Stimulated activated CD8-positive, alpha-beta memory T cell treated with anti-CD3 and anti-CD28 coated beads, Interleukin-4, amount 100 ng/mL, for 4 hours (primary cell): ENCODE measurements at places on chromosomes 1 and 21.

GRCh38 chr21:36656138-36656537 is 42.8 kb upstream of the SIM2 start:
- no peak for DNase-seq

DNA sequence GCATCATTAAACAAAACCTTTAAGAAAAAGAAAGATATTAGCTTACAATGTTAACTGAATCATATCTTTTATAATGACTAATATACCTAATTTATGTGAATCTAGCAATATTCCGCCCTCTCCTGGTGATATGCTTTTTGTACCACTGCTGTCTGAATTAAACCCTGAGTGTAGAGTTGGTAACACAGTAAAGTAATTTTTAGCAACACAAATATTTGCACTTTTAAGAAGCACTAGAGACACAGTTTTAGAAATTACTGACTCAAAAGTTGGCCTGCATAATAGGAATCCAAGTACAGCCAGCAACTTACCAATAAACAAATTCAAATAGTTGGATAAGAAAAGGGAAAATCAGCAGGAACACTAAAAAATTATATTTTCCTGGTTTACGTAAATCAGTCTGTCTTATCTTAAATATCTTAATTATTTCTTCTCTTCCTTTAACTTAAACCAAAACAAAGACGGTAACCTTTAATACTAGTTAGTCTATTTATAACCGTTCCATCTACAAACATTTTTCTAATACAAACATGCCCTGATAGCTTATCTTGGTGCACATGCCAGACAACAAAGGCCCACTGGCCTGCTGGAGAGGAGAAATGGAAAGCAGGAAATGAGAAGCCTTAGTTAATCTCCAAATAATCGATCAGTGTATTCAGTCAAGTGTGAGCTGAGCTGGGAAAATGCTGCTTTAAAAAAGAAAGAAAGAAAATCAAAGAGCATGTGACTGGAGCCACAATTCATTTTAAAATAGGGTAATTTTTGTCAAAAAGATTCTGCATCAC is 246.0 kb downstream of the RERE start:
- no peak for DNase-seq

GRCh38 chr1:159092036-159092760 is 15.6 kb upstream of the AIM2 start:
- DNase-seq: no peak

DNA sequence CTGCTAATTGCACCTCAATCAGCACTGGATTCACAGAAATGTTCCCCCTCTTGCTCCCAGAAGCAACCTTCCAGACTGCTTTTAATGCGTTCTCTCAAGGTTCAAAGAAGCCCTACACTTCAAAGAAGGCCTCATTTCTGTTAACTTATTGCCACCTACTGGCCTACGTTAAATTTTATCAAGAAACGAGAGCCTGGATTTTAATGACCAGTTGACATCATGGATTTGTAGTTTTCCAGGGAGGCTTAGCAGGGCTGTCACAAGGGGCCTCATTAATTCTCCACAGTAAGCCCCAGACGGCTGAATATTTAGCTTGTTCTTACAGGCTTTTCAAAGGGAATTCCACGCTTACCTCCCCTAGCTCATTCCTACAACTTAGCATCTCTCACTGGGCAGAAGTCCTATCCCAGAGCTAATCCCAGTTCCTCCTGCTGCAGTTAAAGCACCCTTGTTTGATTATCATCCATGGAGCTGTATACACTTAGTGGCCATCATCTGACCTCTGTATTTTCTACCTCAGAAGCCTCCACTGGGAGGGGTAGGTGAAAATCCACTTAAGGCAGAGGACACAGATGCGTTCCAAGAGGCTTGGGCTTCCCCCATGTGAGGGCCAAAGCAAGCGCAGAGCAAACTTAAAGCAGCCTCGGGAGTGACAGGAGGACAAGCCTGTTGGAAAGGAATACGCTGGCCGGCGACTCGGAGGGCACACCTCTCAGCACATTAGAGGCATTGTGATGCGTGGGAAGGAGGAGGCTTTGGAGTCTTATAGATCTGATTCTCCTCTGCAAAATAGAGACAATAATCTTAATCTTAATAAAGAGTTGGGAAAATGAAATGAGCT is 32.2 kb upstream of the CYP4X1 start:
- no peak for DNase-seq

DNA sequence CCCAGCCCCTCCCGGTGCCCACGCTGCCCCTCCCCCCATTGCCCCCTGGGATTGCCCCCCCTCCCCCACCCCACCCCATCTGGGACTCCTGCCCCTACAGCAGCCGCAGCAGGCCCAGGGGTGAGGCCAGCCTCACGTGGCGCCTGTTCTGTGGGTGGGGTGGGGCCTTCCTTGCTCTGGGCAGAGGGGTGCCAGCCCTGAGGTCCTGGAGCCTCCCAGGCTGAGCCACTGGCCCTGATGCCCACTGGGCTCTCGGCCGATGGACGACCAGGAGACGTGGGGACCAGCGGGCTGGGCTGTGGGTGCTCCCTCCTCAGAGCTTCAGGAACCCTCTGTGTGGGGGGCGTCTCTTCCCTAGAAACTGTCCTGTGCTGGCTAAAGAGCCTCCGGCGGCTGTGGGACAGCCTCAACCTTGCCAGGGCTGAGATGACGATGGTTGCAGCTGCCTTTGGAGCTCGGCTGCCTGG is 5.8 kb upstream of the C1orf159 start:
- DNase-seq: no peak

GRCh38 chr1:25163986-25164385 is 68.3 kb downstream of the SYF2 start:
- no peak for DNase-seq

- no peak for DNase-seq
Observed at GRCh38 chr1:27526569-27527222, 36.7 kb upstream of the WASF2 start.

- no peak for DNase-seq
Observed at GRCh38 chr1:232421143-232421796, 208.7 kb downstream of the SIPA1L2 start.

DNA sequence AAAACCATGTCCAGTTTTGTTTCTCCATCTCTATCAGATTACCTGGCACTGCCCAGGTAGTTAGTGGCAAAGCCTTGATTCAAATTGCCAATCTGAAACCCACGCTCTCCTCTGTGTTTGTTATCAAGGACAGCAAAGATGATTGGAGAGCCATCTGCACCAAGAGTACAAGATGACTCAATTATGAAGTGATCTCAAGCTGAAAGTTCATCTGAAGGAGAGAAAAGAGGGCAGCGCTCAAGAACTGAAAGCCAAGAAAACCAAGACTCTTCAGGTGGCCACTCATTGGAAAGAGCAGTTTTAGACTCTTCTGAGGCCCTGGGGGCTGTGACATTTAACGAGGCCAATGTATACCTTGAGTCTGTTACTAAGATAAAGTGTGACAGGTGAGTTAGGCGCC is 13.8 kb downstream of the RXRG start:
- no peak for DNase-seq

DNA sequence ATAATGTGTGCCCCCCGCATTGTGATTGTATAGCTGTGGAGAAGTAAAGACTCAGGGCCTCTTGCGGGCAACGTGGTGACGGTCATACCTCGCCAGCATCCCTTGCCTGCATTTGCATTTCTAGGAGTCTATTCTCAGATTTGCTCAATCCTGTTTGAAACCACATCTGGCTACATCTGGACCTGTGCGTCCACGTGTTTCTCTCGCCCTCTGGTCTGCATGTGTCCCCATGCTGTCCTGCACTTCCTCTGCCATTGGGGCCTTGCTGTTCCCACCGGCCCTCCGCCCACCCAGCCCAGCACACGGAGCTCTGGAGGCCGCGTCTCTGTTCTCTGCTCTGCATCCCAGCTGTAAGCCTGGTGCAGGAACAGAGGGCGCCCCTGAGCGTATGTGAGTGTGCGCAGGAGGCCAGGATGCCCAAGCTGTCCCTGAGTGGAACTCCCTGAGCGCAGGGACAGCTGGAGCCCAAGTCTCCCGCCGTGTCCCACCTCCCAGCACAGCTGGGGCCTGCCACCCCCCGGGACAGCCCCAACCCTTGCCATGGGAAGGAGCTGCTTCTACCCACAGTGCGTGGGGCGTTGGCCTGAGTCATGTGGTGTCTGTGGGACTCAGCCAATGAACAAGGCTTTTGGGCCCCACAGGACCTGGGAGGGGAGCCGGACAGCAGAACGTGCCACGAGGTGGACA is 1.6 kb downstream of the KRTAP10-2 start:
- DNase-seq: no peak

- no peak for DNase-seq
Observed at GRCh38 chr21:17231124-17231523, 281.7 kb upstream of the CXADR start.

GRCh38 chr21:37711836-37712568 is 204.3 kb downstream of the KCNJ6 start:
- DNase-seq: no peak

DNA sequence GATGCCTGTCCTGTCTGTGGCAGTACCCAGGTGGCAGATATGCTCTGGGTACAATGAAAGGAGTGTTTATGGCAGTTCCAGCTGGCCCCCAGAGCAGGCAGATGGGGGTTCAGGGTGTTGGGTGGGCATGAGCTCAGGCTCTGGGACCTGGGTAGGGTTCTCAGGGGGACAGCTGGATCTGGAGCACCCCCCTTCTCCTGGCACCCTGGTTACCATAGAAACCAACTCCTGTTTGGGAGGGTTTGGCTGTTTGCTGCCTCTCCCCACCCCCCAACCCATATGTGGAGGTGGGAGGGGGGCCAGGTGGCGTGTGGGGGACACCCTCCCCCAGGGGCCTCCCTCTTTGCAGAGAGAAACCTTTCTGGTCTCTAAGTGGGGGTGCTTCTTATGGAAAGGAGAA is 7.1 kb downstream of the FOXO6 start:
- no peak for DNase-seq

- no peak for DNase-seq
Observed at GRCh38 chr1:54177726-54178125, 22.1 kb downstream of the CYB5RL start.

DNA sequence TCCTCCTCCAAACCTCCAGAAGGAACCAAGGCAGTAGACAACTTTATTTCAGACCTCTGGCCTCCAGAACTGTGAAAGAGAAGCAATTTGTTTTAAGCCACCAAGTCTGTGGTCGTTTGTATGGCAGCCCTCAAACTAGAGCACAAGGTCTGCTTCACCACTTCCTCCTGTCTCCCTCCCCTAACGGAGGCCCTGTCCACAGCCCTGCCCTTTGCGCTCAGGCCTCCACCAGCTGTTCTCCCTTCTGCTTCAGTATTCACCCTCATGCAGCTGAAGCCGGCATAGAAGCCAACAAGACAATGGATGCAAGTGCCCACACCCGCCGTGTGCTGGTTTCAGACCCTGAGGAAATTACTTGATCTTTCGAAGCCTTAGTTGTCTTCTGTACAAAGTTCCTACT is 364.1 kb downstream of the HHAT start:
- DNase-seq: no peak

GRCh38 chr1:1116701-1117468 is 996 bp upstream of the C1orf159 start:
- DNase-seq: no peak

GRCh38 chr1:65149351-65150107 is 1.5 kb downstream of the AK4 start:
- DNase-seq: no peak

- no peak for DNase-seq
Observed at GRCh38 chr1:207817166-207817565, 65.3 kb downstream of the CD46 start.

DNA sequence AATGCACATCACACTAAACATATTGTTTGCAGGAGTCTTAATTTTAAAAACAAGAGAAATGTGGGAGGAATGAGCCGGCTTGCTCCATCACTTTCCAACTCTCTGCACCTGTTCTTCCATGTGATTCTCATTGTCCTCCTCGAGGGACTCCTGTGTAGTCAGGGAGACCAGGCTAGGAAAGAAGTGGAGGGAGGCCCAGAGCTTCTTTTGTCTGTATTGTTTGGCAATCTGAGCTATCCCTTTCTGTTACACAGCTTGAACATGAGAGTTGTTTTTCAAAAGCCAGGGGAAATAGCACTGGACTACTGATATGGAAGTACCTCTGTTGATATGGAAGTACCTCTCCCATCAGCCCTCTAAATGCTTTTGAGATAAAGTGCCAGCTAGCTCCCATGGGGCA is 18.8 kb upstream of the LRRC8D start:
- DNase-seq: no peak

GRCh38 chr21:46215436-46216131 is 13.0 kb downstream of the LSS start:
- DNase-seq: no peak

- no peak for DNase-seq
Observed at GRCh38 chr1:31757204-31757679, 6.9 kb downstream of the ADGRB2 start.

DNA sequence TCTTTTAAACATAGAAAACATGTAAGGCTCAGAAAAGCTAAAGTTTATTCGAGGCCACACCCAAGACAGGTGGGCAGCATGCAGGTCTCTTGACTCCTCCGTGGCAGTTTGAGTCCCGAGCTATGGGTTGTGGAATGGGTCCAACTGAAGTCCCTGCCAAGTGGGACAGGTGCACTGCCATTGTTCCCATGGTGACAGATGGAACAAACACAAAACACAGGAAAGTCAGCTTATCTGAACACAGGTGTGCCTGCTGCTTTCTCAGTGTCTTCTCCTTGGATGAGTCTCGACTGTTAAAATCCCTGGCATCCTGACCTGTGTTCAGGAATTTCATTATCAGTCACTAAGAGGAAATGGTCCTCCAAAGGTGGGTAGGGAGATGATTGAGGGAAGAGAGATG is 99.0 kb upstream of the RAB4A start:
- DNase-seq: no peak

- no peak for DNase-seq
Observed at GRCh38 chr21:41052820-41053555, 115.0 kb upstream of the BACE2 start.

GRCh38 chr1:27968692-27969091 is 8.9 kb downstream of the XKR8 start:
- DNase-seq: no peak

GRCh38 chr1:8015809-8016165 is 10.3 kb downstream of the ERRFI1 start:
- DNase-seq: no peak

DNA sequence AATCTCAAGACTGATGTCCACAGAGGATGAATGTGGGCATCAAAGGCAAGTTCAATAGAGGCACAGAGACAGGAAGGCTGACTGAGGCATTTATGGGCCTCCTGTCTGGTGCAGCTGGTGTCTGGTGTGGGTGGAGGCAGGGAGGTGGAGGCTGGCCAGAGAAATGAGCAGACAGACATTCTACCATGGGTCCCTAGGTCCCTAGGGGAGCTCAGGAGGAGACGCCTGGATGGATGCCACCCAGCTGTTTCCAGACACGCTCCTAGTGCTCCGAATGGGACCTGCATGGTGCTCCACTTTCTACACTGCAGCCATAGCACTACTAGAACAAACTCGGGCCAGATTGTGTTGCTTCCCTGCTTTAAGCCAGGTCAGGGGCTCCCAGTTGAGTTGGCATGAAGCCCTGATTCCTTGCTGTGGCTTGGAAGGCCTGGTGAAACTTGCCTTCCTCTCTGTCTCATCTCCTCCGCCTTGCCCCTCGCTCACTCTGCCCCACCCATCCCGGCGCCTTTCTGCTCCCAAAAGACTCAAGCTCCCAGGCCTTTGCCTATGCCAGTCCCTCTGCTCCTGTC is 25.3 kb downstream of the PADI2 start:
- DNase-seq: no peak

- DNase-seq: peak; percentile 25
Observed at GRCh38 chr1:156910309-156910782, 10.1 kb upstream of the LRRC71 start.
